ENCODE measurements at places on chromosomes 13 and 19.

DNA sequence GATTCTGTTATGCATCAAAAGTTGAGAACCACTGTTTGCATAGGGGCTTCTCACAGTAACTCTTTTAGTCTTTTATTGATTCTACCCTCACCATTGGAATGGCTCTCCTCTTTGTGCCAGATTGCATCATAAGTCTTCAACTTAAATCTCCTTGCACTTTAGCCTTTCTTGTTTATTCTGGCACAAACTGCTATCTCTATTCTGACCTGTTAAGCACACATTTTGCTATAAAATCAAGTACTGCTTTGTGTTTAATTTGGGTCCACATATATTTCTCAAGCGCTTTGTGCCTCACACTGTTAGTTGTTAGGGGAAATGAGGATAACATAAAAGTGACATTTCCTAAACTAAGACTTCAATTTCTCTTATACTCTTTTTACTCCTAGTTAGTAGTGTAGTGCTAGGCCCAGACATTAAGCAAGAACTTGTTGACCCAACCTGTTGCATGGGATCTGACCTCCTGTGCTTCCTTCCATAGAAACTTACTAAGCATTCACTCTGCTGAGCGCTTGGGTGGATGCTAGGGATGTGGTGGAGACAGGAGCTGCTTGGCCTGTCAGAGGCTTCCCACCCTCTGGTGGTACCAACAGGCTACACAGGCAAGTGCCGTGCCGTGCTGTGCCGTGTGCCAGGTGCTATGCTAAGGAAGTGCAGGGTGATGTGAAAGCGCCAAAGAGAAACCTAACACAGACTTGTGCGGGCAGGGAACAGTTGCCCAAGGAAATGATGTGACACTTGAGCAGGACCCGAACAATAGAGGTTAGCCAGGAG, 1.2 kb downstream of the UTP14C start:
- no peak for DNase-seq

- no peak for DNase-seq
Measured at GRCh38 chr19:35141837-35142605, 1.0 kb upstream of the FXYD7 start.

GRCh38 chr13:20787180-20787579, 13.4 kb upstream of the EEF1AKMT1 start:
- no peak for DNase-seq

DNA sequence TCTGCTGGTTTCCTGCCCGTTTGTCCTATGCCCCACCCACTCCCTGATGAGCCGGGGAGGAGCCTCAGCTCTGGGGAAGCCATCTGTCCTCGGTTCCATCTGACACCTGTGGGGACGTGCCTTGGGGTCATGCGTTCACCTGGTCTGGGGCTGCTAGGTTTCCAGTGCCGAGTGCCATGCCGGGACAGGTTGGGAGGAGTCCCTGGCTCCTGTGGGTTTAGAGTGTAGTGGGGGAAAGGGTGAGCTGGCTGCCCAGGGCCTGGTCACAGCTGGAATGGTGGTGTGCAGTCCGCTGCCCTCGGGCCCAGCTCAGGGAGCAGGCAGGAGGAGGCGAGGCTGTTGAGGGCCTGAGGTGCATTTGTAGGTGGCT, 2.5 kb downstream of the KDM4B start:
- DNase-seq: no peak

DNA sequence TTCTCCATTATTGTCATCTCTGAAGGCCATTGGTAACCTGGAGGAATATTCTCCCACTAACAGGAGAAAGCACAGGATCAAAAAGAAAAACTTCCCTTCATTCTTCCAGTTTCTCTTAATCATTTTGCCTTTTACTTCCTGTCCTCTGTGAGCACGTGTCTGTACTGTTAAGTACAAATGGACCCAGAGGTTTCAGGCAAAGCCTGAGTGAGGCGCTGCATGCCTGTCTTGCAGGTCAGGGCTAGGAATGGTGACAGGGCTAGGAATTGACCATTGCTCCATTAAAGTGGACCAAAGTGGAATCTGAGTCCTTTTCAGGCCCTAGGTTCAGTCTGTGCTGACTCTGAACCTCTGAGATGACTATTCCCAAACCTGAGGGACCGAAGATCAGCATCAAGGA, 326.7 kb downstream of the SHISA2 start:
- DNase-seq: no peak

DNA sequence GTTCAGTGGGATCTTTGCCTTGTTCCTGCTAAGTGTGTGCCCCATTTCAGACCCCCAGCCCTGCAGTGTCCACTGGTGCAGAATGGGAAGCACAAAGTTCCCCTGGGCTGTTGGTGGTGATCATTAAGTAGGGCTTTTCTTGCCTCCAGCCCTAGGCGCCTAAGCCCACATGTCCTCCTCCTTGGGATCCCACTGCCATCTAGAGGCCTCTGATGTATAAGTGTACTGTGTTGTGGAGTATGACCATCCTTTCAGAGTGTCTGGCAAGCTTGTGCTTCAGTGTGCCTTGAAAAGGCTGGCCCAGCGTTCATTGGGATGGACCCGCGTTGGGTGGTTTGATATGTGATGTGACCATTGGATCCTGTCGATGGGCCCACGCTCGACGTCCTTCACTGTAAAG, 71.2 kb downstream of the WASF3 start:
- DNase-seq: peak; percentile 10

- DNase-seq: no peak
Measured at GRCh38 chr13:82248762-82249161, 1633.5 kb downstream of the SLITRK1 start.

- DNase-seq: no peak
Measured at GRCh38 chr13:74134777-74135325, 647 bp upstream of the KLF12 start.

DNA sequence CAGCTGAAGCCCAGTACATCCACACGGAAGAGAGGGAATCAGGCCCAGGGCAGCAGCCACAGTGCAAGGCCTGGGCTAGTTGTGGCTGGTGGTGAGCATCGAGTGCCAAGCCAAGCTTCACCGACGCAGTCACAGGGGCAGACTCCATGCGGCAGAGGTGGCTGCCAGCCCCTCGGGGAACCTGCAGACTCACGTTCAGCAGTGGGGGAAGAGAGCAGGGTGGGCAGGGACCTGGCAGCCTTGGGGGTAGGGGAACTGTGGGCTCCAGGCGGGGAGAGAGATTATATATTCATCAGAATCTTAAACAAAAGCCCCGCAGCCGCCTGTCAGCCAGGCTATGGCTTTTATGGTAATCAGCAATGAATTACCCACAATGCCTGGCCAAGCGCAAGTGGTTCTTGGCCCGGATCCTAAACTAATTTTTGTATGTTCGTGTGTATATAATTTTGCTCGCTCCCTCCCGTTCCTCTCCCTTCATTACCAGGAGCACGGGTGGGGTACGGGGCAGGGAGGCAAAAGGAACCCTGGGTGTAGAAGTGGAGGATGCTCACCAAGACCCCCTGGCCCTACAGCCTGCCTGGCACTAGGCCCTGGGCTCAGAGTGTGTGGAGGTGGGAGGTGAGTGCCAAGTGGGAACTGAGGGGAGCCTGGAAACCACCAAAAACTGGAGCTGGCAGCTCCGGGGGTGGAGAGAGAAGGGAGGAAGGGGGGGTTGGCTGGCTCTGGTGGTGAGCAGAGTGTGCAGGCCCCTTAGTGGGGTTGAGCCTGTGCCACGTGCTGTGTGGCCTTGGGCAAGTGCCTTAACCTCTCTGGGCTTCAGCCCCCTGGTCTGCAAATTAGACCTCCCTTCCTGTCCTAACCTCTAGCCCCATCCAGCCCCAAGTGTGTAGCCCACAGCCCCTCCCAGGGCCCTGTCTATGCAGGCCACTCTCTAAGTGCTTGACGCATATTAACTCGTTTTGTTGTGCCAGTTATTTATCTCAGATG, 31.9 kb downstream of the PTPRS start:
- peak; percentile 88 for DNase-seq

DNA sequence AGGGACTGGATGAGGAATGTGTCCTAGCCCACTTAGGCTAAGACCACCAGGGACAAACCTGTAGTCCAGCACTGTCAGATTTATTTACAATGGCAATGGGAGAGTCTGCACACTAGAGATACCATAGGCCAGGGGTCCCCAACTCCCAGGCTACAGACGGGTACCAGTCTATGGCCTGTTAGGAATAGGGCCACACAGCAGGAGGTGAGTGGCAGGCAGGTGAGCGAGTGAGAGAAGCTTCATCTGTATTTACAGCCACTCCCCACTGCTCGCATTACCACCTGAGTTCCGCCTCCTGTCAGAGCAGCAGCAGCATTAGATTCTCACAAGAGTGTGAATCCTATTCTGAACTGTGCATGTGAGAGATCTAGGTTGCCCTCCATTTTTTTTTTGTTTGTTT, 2.4 kb downstream of the THAP8 start:
- DNase-seq: no peak

- DNase-seq: no peak
Measured at GRCh38 chr13:59360108-59360507, 803.6 kb downstream of the DIAPH3 start.

DNA sequence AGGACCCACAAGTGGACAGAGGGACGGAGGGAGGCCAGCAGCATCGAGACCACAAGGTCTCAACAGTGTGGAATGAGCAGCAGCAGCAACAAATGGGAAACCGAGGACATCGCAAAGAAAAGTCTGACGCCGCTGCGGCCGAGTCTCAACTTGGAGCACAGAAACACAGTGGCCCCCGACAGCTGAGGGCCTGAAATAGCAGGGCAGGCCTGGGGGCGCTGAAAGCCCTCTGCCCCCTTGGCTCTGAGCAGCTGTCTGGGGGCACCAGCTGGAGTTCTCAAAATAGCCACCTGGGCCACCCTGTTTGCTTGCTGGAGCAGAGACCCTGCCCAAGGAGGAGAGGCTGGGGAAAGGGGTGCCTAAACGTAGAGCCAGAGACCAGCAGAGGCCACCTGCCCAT, 5.9 kb upstream of the ISYNA1 start:
- no peak for DNase-seq

GRCh38 chr19:15923702-15924101, 10.6 kb downstream of the CYP4F11 start:
- DNase-seq: no peak

GRCh38 chr13:73803997-73804396, 330.2 kb downstream of the KLF12 start:
- peak; percentile 58 for DNase-seq

DNA sequence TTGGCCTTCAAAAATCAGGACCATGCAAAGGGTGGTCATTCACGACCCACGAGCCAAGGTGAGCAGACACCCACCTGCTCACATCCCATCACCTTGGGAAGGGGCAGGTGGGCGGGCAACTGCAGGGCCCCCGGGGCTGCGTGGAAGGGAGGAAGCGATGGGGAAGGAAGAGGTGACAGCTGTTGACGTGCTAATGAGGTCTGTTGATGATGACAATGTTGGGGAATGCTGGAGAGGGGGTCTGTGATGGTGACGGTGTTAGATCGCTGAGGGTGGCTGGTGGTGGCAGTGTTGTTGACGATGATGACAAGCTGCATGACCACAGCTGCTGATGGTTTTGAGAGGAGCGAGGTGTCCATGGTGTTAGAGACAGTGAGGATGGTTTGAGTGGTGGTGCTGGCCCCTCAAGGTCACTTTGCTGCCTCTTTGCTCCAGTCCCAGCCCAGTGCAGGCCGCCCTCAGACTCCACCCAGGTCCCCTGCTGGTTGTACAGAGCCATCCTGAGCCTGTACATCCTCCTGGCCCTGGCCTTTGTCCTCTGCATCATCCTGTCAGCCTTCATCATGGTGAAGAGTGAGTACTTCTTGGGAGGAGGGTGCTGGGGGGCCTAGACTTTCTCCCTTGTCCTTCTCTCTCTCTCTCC, 900 bp downstream of the MCEMP1 start:
- DNase-seq: no peak

- no peak for DNase-seq
Measured at GRCh38 chr19:53507523-53508442, 30.2 kb upstream of the ZNF331 start.

- DNase-seq: peak; percentile 46
Measured at GRCh38 chr19:1232652-1233072, 5.1 kb downstream of the CBARP start.

- no peak for DNase-seq
Measured at GRCh38 chr13:34381228-34381627, 560.8 kb upstream of the NBEA start.

- DNase-seq: peak; percentile 10
Measured at GRCh38 chr19:43316591-43317319, 36.7 kb upstream of the CD177 start.

DNA sequence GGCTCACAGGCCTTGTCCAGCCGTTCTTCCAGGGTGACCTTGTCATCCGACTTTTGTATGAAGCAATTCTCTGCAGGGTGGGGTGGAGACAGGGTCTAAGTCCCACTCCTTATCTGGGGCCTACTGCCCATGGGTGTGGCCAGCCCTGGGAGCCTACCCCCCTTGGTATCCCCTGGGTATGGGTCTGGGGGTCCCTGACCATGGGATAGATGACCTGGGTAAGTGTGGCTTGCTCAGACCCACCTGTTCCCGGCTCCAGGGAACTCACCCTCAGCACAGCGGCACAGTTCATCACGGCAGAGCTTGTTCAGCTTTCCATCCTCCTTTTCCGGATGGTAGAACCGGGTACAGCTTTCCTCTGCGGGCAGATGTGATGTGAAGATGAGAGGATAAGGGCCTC, 9.2 kb upstream of the TNFSF14 start:
- no peak for DNase-seq

DNA sequence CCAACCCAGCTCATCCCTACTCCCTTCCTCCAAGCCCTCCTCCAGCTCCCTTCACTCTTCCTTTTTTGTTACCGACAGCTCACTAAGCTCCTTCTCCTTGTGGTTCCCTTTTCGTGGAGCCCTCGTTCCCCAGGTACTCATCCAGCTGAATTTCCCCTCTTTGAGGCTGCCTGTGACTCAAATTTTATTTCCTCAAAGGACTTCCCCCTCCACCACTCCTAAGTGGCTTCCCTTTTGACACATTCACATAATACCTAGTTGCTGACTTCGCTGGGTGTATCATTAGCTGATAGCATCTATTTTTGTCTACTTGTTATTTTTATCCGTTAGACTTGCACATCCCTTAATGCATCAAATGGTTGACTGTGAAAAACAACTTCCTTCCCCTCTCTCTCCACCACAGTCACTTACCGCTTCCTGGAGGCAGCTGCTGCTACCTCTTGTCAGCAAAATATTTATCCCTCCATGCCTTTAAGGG, 14.5 kb downstream of the FFAR2 start:
- no peak for DNase-seq

DNA sequence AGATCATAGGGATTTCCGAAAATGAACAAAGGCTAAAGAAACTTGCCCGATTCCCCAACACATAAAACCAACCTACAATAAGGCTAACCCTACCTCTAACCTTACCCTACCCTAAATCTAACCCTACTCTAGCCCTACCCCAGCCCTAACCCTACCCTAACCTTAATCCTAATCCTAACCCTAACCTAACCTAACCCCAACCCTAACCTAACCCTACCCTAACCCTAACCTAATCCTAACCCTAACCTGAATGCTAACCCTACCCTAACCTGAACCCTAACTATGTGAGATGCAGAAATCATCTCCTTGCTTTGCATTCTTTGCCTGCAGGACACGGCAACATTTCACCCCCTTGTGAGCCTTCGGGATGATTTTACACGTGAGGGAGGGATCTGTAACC, 67.6 kb upstream of the SOX1 start:
- DNase-seq: no peak

All from astrocyte (in vitro differentiated cells and primary cell).